Foreskin keratinocyte (primary cell): ENCODE measurements at places on chromosomes 11 and 22.

GRCh38 chr11:73292525-73292894 is 15.6 kb upstream of the ARHGEF17 start:
- no peak for DNase-seq

GRCh38 chr11:68970921-68971636 is 9.7 kb downstream of the MRGPRD start:
- DNase-seq = no peak

GRCh38 chr22:21982338-21982965 is at the start of gene TOP3B:
TSS of gene TOP3B (minus strand) at chr22:21982787. CDS start at chr22:21975709, 7,078 bp downstream.
- DNase-seq = no peak

DNA sequence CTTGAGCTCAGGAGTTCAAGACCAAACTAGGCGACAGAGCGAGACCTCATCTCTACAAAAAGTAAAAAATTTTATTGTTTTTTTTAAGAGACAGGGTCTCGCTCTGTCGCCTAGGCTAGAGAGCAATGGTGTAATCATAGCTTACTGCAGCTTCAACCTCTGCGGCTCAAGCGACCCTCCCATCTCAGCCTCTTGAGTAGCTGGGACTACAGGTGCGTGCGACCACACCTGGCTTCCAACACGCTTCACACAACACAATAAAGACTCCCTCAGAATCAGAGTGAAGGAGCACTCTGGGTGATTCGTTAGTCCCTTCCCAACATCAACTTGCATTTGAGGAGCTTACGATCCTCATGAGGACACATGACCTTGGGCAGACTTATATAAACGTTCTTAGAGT is 79.5 kb upstream of the APOA1 start:
- DNase-seq = no peak

DNA sequence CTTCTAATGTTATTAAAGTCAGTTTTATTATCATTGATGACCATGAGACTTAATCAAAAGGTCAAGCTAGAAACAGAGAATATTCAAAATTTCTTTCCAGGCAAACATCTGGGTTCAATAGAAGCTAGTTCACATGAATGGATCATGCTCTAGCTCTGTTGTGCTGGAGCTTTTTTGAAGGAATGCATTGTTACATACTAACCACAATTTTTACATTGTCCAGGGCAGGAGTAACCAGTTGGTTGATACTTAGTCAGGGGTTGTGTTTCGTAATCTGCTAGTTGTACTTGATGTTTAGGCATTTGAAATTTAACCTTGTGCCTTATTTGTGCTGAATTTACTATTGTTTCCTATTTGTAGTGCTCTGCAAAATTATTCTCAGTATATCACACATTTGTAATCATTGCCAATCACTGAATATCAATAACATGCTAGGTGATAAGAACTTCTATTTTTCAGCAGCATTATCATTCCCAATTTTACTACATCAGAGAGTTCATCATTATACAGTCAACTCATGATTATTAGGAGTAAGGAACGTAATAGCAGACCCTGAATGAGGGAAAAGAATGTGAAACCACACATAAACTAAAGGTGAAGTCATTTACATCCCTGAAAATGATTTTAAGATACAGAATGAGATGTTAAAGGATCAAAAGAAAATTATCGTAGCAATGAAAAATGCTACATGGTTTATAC is 23.2 kb downstream of the NF2 start:
- peak; percentile 58 for DNase-seq

GRCh38 chr22:50058906-50059880 is 1.1 kb upstream of the TTLL8 start:
- DNase-seq = no peak

- no peak for DNase-seq
Measured at GRCh38 chr22:48644108-48644507, 1183.6 kb downstream of the BRD1 start.

GRCh38 chr11:11251394-11251970 is 101.6 kb downstream of the CSNK2A3 start:
- no peak for DNase-seq

DNA sequence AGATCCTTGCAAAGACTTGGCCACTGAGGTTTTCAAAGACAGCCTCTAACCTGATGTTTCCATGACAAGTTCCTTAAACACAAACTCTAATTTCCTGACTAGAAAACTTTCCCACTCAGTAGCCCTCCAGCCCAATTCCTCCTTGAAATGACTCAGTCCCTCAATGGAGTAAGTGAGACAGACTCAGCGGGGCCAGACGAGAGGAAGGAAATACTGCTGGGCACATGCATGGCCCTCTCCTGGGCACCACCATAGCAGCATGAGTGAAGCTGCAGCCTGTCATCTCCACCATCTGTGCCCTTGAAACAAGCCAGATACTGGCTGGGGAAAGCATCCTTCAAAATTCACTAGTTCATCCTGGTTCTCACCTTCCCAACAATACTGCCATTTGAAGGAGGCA is 76.2 kb upstream of the GDPD4 start:
- DNase-seq = no peak

DNA sequence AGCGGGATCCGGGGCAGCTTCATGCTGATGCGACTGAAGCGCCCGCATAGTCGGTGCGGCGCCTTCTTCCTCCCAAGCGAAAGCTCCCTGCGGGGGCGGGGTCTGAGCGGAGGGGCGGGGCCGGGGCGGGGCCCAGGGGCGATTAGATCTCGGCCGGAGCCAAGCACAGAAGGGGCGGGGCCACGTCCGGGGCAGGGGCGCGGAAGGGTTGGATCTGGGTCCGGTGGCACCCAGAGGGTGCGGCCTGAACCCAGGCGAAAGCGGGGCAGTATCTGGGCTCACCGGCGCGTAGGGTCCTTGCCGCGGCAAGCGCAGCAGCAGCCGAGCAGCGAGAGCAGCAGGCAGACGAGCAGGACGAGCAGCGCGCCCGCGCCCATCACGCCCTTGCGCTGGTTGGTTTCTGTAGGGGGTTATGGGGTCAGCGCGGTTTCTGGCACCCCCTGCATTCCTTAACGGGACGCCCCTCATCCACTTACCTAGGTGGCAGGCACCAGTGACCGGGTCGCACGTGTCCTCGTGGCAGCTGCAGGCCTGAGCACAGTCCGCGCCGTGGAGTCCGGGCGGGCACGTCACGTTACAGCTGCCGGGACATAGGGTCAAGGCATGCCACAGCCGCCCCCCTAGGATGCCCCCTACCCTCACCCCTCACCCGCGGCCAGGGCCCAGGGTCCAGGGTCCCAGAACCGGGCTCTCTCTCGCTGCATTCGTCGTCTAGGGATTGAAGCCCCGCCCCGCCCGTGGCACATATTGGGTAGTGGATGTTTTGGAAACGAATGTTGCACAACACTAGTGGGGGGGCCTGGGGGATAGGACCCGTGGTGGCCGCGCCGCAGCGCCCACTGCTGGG is 8.1 kb downstream of the SCARF2 start:
- DNase-seq = no peak

DNA sequence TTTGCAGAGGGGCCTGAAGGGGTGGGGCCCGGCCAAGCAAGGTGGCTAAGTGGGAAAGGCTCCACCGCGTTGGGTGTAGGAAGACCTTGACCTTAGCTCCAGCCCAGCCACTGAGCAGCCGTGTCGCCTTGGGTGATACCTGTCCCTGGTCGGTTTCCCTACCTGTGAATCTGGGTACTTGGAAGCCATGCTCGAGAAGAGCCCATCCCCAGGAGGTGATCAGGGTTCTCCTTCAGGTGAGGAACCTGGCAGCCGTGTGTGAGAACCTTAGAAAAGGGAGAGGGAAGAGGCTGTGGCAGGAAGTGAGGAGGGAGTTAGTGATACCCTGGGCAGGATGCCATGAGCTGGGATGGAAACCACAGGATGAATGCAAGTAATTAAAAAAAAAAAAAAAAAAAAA is 21.6 kb downstream of the PPARA start:
- DNase-seq = peak; percentile 81

DNA sequence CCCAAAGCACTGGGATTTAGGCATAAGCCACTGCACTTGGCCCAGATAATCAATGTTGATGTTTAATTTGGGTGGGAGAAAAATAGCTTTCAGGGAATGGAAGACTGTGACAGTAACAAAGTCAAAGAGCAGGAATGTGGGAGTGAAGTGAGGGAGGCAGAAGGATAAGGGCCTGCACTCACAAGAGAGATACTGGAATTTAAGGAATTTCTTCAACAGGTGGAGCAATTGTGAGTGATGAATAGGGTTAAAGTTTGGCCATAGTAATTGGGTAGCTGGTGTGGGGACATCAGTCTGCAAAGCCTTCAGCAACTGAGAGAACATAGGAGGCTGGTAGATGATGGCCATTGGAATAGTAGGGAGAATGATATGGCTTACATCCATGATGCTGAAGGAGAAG is 8.6 kb upstream of the APBB1 start:
- no peak for DNase-seq
